GM23248 (cell line): ENCODE measurements at places on chromosomes 7 and 10. TPM values are rescaled to one million over a fixed set of nuclear protein-coding genes. Genes with fewer than 3 reads are reported as not detected.
A peak's percentile ranks its signal among the peaks of the same experiment; 100 is the strongest.

The MYO1G gene
- total RNA-seq: not detected in 2 replicates

The SRGN gene
- 108 and 136 TPM in 2 replicates for total RNA-seq

The SPAM1 gene
- not detected in 2 replicates for total RNA-seq

The NACAD gene
- 1.0 and 2.9 TPM in 2 replicates for total RNA-seq

The EFCAB10 gene
- total RNA-seq: not detected in 2 replicates

The AFAP1L2 gene
- not detected in 2 replicates for total RNA-seq

The CCNJ gene
- total RNA-seq: 1.3 and 2.7 TPM in 2 replicates

The TFEC gene
- 0.51 TPM in 1 of 2 replicates, not detected in the other for total RNA-seq

- no peaks in the 10 kb centered on the region for H3K27me3 ChIP-seq
- no peak for DNase-seq
Measured at GRCh38 chr10:130354976-130355795, 219.0 kb downstream of the GLRX3 start.

- no peaks in the 10 kb centered on the region for H3K27me3 ChIP-seq
- H3K36me3 ChIP-seq: no peaks in the 10 kb centered on the region
- 0 out of 2 replicates have a peak, but pooled peaks cover 9% of the 10 kb centered on the region for H3K4me1 ChIP-seq
- peak; percentile 79 for DNase-seq
- no peak overlapping the region for H3K4me3 ChIP-seq
Measured at GRCh38 chr10:11009471-11010308, 8.0 kb upstream of the CELF2 start.

DNA sequence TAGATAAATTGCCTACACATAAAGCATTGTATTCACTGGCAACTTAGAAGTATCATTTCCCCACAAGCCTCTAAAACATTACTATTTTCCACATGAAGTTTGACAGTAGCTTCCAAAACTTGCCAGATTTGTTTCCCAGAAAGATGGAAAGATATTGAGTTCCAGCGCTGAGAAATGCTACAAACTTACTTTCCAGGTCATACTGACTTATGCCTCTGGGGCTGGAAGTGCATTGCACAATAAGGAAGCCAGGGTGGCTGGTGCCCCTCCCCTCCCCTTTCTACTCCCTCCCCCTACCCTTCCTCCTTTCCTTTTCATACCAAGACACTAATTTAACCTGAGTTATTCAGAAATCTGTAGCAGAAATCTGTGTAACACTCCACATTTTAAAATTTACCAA is 212.6 kb downstream of the WDR37 start:
- no peak overlapping the region for H3K4me3 ChIP-seq
- no peaks in the 10 kb centered on the region for H3K27me3 ChIP-seq
- no peak overlapping the region for H3K27ac ChIP-seq
- H3K4me1 ChIP-seq: no peaks in the 10 kb centered on the region

DNA sequence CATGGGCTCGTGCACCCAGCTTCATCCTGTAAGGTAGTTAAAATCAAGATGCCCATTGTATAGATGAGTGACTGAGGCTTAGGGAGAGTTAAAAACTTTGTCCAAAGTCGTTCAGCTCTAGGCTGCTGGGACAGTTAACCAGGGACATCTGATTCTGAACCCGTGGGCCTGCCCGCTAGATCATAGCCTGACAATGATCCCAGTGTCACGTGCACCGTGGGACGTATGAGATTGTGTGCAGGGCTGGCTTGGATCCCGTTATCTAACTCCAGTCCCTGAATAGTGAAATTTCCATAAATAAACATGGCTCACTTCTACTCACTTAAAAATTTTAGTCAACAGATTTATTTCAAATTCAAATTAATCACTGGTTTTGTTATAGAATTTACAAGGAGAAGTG is 24.9 kb downstream of the C10orf120 start:
- no peaks in the 10 kb centered on the region for H3K36me3 ChIP-seq
- no peak overlapping the region for H3K27ac ChIP-seq

- H3K27me3 ChIP-seq: no peaks in the 10 kb centered on the region
- no peak overlapping the region for H3K4me3 ChIP-seq
- H3K27ac ChIP-seq: no peak overlapping the region
- H3K36me3 ChIP-seq: peaks cover 11% of the 10 kb centered on the region; the same call in 1 of the 2 replicates
- peaks cover 4% of the 10 kb centered on the region for H3K4me1 ChIP-seq
Measured at GRCh38 chr10:31799181-31799580, 129.4 kb downstream of the ARHGAP12 start.

DNA sequence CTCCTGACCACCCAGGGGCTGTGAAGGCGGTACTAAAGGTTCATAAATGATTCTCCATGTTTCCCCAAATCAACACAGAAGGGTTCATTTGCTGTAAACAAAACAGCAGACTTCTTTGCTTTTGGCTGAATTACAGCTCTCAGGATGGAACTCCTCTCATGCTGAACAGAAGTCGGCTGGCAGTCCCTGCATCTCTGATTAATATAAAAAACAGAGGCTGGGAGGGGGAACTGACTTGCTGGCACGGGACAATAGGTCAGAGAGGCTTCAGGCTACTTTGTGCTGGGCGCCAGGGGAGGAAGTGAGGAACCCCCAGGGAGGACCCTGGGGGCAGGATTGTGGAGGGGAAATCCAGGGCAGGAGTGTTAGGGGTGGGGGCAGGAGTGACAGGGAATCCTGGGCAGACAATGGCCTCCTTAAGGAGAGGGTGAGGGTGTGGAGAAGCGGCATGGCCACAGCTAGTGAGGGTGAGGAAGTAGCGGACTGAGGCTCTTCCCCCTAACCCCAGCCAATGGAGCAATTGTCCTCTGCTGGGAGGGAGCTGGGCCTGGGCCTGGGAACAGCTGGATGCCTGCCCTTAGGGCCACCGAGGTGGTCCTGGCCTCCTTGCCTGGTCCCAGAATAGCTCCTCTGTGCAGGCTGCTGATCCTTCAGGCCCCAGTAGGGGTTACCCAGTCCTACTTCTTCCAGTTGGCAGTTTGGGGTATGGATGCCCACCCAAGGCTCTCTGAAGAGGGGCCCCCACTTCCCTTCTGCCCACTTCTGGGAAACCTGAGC is 9.2 kb upstream of the SFRP5 start:
- H3K36me3 ChIP-seq: no peaks in the 10 kb centered on the region
- no peaks in the 10 kb centered on the region; the same call in none of the 2 replicates for H3K27me3 ChIP-seq
- no peak overlapping the region for H3K4me3 ChIP-seq
- no peaks in the 10 kb centered on the region for H3K4me1 ChIP-seq
- no peak overlapping the region for H3K27ac ChIP-seq

- DNase-seq: no peak
- H3K27ac ChIP-seq: no peak overlapping the region
- H3K27me3 ChIP-seq: no peaks in the 10 kb centered on the region
- H3K4me1 ChIP-seq: no peaks in the 10 kb centered on the region
- H3K36me3 ChIP-seq: no peaks in the 10 kb centered on the region
- H3K4me3 ChIP-seq: no peak overlapping the region
Measured at GRCh38 chr7:96718107-96719003, 8.7 kb upstream of the SEM1 start.

DNA sequence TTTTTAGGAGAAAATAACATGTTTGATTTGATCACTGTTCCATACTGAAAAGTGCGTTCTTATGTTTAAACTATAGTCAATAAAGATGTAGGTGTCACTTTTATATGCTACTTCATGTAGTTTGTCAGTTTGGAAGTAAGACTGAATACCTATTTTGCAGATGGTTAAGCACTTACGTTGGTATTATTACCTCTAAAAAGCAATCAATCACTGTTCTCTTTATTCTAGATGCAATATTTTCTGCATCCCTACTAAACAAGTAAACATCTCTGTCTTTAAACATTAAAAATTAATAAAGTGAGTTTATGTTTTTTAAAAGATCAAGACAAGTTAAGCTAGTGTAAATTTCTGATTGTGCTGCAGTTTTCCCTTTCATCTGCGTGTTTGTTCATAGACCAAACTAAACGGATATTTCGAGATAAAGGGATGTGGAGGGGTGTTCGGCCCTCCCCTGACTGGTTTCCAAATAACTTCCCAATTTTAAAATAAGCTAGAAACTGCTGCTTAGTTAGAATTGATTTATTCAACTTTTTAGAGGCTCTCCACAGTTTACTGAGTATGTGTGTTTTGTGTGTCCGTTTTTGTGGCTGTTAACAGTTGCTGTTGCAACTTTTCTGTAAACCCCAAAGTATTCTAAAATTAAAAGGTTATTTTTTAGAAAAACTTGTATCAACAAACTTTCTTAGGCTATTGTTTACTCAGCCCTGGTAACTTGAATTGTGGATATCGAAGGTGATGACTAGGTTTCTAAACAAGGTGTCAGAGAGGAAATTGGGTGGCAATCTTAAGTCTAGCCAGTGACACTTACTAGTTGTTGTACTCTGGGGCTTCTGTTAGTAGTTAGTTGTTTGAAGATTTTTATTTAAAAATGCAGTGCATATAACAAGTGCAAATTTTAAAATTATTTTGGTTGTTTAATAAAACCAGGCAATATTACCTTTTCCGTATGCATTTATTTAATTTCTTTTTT is 974 bp downstream of the KIF11 start:
- H3K27ac ChIP-seq: peak overlapping the region; percentile 87
- H3K36me3 ChIP-seq: no peaks in the 10 kb centered on the region
- H3K27me3 ChIP-seq: no peaks in the 10 kb centered on the region
- peak; percentile 40 for DNase-seq

GRCh38 chr10:119320981-119321380 is 113.6 kb downstream of the GRK5 start:
- H3K4me3 ChIP-seq: no peak overlapping the region
- H3K4me1 ChIP-seq: peaks cover 23% of the 10 kb centered on the region
- H3K27ac ChIP-seq: no peak overlapping the region
- no peaks in the 10 kb centered on the region for H3K27me3 ChIP-seq
- DNase-seq: no peak
- H3K36me3 ChIP-seq: no peaks in the 10 kb centered on the region

GRCh38 chr7:155306673-155307470 is 9.2 kb downstream of the INSIG1 start:
- H3K4me3 ChIP-seq: no peak overlapping the region
- no peaks in the 10 kb centered on the region for H3K4me1 ChIP-seq
- H3K27me3 ChIP-seq: no peaks in the 10 kb centered on the region
- no peak for DNase-seq

GRCh38 chr7:77913977-77914607 is 115.5 kb downstream of the PHTF2 start:
- H3K27me3 ChIP-seq: no peaks in the 10 kb centered on the region
- no peak overlapping the region for H3K4me3 ChIP-seq

- H3K27ac ChIP-seq: no peak overlapping the region
- H3K4me1 ChIP-seq: no peaks in the 10 kb centered on the region
- no peaks in the 10 kb centered on the region for H3K36me3 ChIP-seq
- no peaks in the 10 kb centered on the region for H3K27me3 ChIP-seq
- H3K4me3 ChIP-seq: no peak overlapping the region
Measured at GRCh38 chr10:83673316-83673715, 466.0 kb upstream of the GHITM start.

- no peak for DNase-seq
- H3K27me3 ChIP-seq: no peaks in the 10 kb centered on the region
- no peak overlapping the region for H3K27ac ChIP-seq
- H3K4me1 ChIP-seq: no peaks in the 10 kb centered on the region
- no peaks in the 10 kb centered on the region; the same call in 1 of the 2 replicates for H3K36me3 ChIP-seq
- no peak overlapping the region for H3K4me3 ChIP-seq
Measured at GRCh38 chr7:1485156-1485555, 19.0 kb downstream of the INTS1 start.
